ENCODE measurements at places on chromosomes 5 and 9.

GRCh38 chr5:14716755-14717752, 52.5 kb downstream of the OTULIN start:
- DNase-seq, result no peak

GRCh38 chr5:157582731-157583620, 7.4 kb upstream of the ADAM19 start:
- no peak for DNase-seq

- DNase-seq, result no peak
Observed at GRCh38 chr9:100427366-100428263, 672 bp downstream of the MSANTD3 start.

- DNase-seq, result no peak
Observed at GRCh38 chr5:14983666-14984441, 112.3 kb upstream of the ANKH start.

DNA sequence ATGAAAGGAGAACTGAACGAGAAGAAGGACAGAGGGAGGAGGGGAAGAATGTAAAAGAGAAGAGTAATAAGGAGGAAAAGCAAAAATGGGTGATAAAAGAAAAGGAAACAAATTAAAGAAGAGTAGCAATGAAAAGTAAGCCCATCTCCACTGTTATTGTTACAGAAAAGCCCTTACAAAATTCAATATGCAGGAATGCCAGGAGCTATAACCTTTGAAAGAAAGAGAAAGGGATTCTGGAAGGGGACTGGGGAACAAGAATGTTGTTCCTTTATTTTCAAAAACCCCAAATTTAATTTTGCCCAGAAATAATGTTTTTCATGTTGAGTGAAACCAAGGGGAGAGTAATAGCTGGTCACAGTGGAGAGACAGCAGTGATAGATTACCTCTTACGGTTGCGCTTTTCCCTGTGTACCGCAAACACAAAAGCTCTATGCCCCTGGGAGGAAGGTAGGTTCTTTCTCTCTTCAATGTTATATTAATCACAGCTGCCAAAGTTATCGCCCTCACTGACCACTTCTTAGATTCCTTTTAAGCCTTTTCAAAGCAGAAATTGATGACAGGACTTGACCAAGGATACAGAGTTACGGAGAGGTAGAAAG, 86.7 kb downstream of the BRINP1 start:
- DNase-seq, result no peak

GRCh38 chr5:112012104-112012503, 255.1 kb upstream of the NREP start:
- no peak for DNase-seq

DNA sequence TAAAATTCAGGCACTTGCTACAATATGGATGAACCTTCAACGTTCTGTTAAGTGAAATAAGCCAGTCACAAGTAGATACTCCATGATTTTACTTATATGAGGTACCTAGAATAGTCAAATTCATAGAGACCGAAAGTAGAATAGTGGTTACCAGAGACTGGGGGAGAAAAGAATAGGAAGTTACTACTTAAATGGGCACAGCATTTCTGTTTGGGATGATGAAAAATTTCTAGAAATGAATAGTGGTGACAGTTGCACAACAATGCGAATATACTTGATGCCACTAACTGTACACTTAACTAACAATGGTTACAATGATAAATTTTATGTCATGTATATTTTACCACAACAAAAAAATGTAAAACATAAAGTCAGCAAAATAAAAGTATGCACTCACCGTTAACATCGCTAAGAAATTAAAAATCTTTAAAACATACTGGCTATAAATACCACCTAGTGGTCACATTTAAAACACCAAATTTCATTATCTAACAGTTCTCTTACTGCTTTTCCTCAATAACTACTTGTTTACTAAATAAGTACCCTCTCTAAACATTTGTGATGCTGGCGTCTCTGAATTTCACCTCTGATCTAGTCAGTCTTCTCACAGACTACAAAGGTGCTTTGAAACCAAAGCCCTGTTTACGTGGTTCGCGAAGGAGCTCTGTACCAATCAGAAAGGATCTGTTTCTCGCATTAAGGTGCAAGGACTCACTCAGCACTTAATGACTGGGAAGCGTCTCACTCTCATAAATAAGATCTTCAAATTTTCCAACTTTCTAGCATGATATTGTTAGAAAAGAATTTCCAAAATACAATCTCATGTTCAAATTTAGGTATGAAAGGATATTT, 22.7 kb downstream of the KIF3A start:
- no peak for DNase-seq

DNA sequence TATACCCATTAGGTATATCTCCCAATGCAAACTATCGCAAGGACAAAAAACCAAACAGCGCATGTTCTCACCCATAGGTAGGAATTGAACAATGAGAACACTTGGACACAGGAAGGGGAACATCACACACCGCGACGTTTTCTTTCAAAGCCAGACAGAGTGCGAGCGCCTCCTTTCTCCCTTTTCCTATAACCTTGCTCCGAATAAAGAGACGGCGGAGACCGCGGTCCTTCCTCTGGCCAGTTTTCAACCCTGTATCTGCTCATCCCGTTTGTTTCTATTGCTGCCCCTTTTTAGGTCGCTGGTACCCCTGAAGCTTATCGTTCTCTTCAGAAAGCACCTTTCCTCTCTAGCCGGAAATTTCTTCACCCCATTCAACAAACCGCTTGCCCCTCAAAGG, 1.3 kb downstream of the LVRN start:
- no peak for DNase-seq

GRCh38 chr5:133612249-133612860, at the start of gene FSTL4:
Gene FSTL4 (minus strand): TSS chr5:133612541.
- DNase-seq, result no peak

Data from immature natural killer cell (primary cell).